ENCODE measurements at places on chromosomes 2 and 18.

DNA sequence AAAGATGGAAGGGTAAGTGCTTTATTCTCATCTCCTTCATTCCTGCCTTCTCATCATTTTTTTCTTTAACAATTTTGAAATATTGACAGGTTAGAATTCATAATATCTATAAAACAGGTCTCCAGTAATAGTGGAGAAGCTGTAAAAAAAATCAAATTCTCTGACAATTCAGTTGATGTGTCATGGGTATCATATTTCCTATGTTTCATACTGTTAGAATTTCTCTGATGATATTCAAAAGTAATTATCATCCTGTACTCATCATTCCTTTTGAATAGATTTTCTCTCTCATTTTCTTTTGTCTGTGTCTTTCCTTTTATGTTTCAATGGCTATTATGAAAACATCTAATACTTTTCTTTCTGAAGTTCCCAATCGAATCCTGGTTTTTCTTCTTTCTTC, 97.7 kb downstream of the CPS1 start:
- no peak for DNase-seq

GRCh38 chr2:208783184-208783583, 376.6 kb downstream of the PTH2R start:
- no peak for DNase-seq

- DNase-seq = no peak
Observed at GRCh38 chr18:32831781-32832180, 59.0 kb upstream of the KLHL14 start.

GRCh38 chr18:48801728-48802542, 148.8 kb downstream of the SMAD7 start:
- no peak for DNase-seq

- DNase-seq = peak; percentile 29
Observed at GRCh38 chr2:12717191-12718014, 667 bp downstream of the TRIB2 start.
